Bone marrow (tissue), 2 donors: ENCODE measurements at places on chromosomes 1 and 21.

DNA sequence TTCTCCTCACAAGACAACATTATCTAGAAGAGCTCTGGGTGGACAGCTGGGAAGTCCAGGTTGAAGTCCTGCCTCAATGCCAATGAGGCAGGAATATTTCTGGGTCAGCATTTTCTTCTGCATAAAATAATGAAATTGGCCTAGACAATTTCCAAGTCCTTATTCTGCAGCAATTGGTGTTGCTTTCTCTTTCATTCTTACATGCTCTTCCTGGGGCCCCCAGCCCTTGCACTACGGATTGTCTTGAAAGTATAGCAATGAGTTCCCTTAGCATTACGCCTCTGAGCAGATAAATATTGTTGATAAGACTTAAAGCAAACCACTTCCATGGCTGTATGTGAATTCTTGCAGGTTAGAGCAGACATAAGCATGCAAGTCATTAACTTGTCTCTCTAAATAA is 188.5 kb downstream of the TGFBR3 start:
- DNase-seq, result no peak

GRCh38 chr1:182646739-182647138 is 37.6 kb downstream of the RGS8 start:
- no peak for DNase-seq

GRCh38 chr1:205343431-205344065 is 13.2 kb downstream of the KLHDC8A start:
- no peak for DNase-seq

- DNase-seq, result no peak
These were observed 68.7 kb upstream of the ADGRL2 start for GRCh38 chr1:81731989-81732388.

DNA sequence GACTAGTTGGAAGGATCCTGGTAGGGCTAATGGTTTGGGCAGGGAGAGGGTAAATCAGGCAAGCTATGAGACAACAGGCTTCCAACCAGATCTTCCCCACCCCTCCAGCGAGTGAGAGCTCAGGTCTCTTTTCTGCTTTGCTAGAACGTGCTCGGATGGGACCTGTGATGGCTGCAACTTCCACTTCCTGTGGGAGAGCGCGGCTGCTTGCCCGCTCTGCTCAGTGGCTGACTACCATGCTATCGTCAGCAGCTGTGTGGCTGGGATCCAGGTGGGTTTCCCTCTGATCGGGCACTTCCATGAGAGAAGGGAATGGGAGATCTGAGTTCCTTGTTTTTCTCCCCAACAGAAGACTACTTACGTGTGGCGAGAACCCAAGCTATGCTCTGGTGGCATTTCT is 14.0 kb upstream of the SARS1 start:
- no peak for DNase-seq

GRCh38 chr1:178751046-178751445 is 26.0 kb downstream of the RALGPS2 start:
- DNase-seq, result no peak

GRCh38 chr1:163406772-163407171 is 85.0 kb downstream of the NUF2 start:
- no peak for DNase-seq

DNA sequence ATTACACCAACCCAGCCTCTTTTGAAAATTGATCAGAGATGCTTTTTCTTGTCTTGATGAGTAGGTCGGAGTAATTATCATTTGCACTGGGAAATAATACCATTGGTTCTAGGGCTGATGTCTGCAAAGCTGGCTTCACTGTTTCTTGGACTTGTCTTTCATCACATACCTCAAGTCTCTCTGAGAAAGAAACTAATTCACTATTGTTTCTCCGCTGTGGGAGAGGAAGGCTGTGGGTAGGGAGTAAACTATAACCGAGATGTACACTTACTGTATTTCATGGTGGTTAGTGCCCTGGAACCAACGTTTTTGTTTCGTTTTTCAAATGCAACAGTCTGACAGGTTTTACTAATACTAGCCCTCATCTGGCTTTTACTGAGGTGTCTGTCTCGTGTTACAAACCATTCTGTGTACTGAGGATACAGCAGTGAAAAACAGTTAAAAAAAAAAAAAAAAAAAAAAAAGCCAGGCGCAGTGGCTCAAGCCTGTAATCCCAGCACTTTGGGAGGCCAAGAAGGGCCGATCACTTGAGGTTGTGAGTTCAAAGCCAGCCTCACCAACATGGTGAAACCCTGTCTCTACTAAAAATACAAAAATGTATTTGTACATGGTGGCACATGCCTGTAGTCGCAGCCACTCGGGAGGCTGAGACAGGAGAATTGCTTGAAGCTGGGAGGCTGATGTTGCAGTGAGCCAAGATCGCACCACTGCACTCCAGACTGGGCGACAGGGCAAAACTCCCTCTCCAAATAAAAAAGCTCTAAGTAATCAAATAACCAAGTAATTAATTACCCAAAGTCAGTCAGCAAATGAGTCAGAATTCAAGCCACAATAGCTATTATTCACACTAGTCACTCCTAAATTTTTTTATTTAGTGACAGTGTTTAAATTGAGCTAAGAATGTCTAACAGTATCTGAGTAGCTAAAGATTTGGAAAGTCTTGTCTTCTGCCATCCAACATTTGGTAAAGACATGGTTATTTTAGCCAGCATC is 23.3 kb downstream of the TOMM20 start:
- DNase-seq, result no peak

GRCh38 chr1:244680667-244681066 is 27.7 kb downstream of the DESI2 start:
- no peak for DNase-seq

DNA sequence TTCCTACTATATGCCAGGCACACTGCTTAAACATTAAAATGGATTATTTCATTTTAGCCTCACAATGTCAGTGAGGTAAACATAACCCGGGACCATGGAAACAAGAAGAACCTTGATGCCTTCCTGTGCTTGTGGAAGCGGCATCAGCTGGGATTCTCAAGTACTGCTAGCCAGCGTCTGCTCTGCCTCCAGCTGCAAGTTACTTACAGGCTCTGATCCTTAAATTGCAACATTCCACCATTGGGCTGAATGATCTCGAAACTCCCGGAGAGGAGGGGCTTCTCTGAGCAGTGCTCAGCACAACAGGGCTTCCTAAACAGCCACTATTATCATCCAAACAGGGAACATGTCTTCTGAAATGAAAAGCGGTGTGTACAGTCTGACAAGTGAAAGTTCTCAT is 6.7 kb upstream of the MAN1C1 start:
- no peak for DNase-seq

- DNase-seq, result no peak
These were observed 44.5 kb downstream of the KIRREL1 start for GRCh38 chr1:158037866-158038359.

DNA sequence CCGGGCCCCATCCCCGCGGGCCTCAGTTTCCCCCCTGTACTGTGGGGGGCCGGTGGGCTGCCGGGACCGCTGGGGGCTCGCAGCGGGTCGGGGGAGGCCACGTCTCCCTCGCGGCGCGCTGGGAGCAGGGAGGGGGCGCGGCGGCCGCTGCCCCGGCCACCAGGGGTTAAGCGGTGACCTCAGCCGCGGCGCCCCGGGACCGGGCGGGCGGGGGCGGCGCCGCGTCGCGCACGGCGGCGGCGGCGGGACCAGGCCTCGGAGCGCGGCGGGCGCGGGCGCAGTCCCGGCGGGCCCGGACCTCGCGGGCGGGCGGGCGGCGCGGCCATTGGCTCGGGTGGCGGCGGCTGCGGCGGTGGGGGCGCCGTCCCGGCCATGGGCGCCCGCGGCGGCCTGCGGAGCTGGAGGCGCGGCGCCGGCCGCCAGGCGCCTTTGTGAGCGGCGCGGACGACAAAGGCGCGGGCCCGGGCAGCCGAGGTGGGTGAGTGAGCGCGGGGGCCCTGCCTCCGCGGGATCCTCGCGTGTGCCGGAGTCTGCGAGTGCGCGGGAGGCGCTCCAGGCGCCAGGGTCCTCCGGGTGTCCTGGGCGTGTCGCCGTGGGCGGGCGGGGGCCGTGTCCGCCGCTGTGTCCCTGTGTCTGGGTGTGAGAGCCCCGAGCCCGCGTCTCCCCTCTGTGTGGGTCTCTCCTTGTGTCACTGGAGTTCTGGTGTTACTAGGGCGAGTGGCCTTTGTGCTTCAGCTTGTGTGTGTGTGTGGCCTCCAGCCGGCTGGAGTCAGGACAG is at the start of gene ARHGEF10L:
Gene ARHGEF10L (plus strand): TSS at position 222 of the 778 bp plus-strand sequence. CDS start 40,898 bp downstream, outside the sequence.
- no peak for DNase-seq

DNA sequence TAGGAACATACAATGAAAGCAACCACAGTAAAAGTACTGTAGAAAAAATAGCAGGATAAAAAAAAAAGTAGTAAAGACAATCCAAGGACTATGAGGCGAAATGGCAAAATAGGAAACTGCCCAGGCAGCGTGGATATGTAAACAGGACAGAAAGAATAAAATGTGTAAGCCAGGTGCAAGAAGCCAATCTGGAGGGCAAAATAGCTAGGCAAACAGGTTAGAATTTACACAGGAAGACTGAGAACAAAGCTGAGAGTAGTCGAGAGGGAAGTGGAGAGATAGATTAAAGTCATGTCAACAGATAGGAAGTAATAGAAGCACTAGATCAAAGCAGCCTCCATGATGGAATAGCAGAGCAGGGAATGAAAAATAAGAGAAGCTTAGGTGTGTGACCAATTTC is 124.2 kb upstream of the B3GALT2 start:
- no peak for DNase-seq

DNA sequence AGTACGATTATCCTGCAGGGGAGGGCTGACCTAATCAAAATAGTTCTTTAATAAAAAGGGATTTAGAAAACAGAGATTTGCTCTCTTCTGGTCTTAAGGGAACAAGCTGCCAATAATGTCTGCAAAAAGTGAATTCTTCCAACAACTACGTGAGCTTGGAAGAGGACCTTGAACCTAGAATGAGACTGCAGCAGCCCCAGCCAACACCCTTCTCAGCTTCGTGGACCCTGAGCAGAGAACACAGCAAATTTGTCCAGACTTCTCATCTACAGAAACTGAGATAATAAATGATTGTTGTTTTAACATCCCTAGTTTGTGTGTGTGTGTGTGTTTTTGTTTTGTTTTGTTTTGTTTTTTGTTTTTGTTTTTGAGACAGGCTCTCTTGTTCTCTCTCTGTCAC is 309.4 kb downstream of the GRIK1 start:
- DNase-seq, result no peak

DNA sequence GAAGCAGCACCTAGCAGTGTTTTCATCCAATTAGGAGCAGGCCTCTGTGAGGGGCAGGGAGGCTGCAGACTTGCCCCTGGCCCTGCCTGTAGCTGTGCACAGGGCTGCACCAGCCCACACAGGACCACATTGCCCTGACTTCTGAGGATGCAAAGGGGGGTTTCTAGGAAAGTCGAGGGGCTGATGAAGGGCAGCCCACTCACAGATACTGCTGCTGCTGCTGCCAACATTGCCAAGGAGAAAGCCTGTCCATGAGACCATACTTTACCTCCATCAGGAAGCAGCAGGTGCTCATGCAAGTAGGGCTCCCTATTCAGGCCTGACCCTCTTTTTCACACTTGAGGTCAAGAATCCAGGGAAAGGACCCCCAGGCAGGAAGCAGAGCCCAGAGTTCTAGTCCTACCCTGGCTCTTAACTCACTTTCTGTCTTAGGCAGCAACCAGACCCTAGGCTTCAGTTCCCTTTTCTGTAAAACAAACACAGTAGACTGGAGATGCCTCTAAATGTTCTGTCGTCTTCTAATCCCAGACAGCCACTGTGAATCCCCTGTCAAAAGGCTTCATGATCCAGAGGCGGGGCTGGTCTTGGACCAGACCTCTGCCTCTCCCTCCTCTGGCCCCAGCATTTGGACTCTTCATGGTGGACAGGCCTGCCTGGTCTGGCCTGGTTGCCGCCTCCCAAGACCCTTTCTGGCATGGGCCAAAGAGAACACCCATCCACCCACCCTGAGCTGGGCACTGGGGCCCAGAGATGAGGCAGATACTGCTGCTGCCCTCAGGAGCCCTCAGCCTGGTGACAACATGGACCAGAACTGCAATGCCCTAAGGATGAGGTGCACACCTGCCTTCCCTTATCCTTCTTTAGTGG is 120.2 kb downstream of the GLIS1 start:
- DNase-seq, result no peak

GRCh38 chr1:247535402-247535801 is 838 bp downstream of the OR2C3 start:
- no peak for DNase-seq

- DNase-seq, result no peak
These were observed 89.3 kb upstream of the EDEM3 start for GRCh38 chr1:184843732-184844495.

DNA sequence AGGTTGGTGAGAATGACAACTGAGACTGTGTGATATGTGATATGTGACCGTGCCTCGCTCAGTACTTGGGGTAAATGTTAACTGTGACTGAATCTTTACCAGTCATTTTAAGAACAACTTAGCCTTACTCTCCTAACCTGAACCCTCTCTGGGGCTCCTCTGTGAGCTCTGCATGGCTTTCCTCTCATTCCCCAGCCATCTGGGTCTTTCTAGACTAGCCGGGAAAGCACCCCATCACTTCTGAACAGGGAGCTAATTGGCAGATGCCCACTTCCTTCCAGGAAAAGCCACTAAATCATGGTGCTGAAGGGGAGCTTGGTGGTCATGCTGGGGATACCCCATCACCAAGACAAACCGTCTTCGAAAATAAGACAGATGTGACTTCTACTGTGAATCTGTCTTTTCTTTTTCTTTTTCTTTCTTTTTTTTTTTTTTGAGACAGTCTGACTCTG is 16.5 kb upstream of the FOXO6 start:
- DNase-seq, result no peak

GRCh38 chr1:85484264-85484663 is 19.3 kb upstream of the DDAH1 start:
- no peak for DNase-seq

GRCh38 chr1:175514387-175514953 is 228.9 kb downstream of the TNR start:
- no peak for DNase-seq

DNA sequence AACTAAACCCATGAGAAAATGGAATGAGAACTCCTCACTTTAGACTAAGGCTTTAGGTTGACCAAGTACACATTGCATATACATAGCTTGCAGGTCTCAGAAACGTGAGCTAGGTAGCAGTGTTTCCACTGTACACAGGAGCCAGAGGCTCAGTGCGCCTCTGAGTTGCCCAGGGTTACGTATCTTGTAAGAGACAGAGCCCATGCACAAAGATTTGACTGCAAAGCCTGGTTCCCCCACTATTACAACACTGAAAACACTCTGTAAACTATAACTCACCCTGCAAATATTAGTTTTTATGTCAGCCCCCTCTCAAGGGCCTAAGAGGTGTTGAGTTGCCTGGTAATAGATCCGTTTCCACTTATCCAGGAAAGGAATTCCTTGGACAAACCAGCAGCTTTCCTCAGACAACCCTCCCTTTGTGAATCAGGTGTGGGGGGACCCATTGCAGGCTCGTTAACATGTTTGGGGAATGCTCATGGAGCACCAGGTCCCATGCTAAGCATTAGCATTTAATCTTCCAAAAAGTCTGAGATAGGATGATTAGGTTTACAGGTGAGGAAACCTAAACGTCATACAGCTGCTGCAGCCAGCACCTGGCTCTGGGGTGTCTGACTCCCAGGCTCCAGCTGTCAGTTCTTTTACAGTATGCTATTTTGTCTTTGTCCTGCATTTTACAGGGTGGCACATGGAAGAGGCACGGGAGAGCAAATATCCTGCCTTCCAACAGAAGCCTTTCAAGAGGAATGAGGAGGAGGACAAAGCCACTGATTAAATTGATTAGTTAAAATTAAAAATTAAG is 25.7 kb downstream of the TENT5C start:
- no peak for DNase-seq
